Breast epithelium (tissue), 4 donors: ENCODE measurements at places on chromosomes 4 and X.

DNA sequence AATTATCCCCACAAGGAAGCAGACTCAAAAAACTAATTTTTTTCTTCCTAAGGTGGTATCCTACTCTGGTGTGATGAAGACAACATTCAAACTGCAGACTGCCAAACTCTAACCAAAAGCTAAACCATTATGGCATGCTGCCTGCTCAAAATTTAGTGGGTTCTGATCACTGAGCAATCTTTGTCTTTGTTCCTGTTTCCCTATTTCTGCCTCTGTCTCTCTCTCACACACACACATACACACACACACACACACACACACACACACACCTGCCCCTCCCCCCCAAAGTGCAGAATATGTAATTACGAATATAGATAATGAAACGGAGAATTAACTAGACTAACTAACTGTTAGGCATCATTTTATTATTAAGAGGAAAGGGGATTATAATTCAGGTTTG is 1278.6 kb downstream of the PCDH7 start:
- no peaks in the 10 kb centered on the region for H3K27me3 ChIP-seq
- H3K36me3 ChIP-seq = peaks cover 4% of the 10 kb centered on the region
- DNase-seq = no peak
- H3K27ac ChIP-seq = no peak overlapping the region
- no peak overlapping the region for H3K4me3 ChIP-seq

DNA sequence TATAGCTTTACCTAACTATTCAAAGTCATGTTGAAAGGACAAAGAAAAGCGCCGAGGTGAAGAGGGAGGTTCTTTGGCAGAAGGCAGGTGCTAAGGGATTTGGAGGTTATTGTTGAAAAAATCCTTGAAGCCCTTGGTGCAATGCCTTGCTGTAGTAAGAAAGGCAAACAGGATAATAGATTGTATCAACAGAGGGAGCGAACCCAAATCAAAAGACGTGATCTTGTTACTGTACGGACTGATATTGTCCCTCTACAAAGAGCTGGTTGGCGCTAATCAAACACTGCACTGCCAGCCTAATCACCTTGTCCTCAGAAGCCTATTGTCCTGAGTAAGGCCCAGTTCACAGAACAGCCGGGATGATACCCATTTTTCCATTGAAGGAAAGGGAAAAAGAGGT is 182.9 kb downstream of the ZIC3 start:
- H3K4me3 ChIP-seq = no peak overlapping the region
- no peaks in the 10 kb centered on the region for H3K27me3 ChIP-seq
- no peaks in the 10 kb centered on the region for H3K36me3 ChIP-seq
- no peak for DNase-seq
- H3K27ac ChIP-seq = no peak overlapping the region

GRCh38 chr4:4875147-4875546 is 15.7 kb downstream of the MSX1 start:
- no peaks in the 10 kb centered on the region for H3K4me1 ChIP-seq
- no peak overlapping the region for H3K4me3 ChIP-seq
- no peak for DNase-seq
- H3K36me3 ChIP-seq = no peaks in the 10 kb centered on the region
- H3K27ac ChIP-seq = no peak overlapping the region

GRCh38 chr4:57333684-57334083 is 223.5 kb upstream of the IGFBP7 start:
- DNase-seq = no peak
- H3K4me3 ChIP-seq = no peak overlapping the region
- H3K4me1 ChIP-seq = no peaks in the 10 kb centered on the region
- no peak overlapping the region for H3K27ac ChIP-seq
- no peaks in the 10 kb centered on the region for H3K27me3 ChIP-seq

GRCh38 chr4:8703857-8704495 is 111.4 kb downstream of the CPZ start:
- H3K4me1 ChIP-seq = no peaks in the 10 kb centered on the region
- DNase-seq = no peak
- no peak overlapping the region for H3K4me3 ChIP-seq
- no peak overlapping the region for H3K27ac ChIP-seq
- H3K27me3 ChIP-seq = peaks cover 50% of the 10 kb centered on the region

DNA sequence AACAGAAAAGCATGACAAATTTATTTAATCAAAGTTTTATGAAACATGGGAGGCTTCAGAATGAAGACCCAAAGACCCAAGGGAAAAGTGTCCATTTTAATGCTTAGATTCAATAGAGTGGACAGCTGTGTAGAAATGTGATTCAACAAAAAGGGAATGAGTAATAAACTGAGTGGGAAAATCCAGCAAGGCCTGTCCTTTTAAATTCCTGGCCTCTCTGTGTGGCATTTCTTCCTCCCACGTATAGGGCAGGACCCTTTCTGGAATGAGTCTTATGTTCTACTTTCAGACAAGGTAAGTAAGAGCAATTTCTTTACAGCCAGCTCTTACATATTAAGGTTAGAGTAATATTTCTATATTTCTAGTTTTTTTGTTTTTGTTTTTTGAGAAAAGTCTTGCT is 14.5 kb downstream of the AASDH start:
- no peak for DNase-seq
- H3K4me1 ChIP-seq = no peaks in the 10 kb centered on the region
- H3K27ac ChIP-seq = no peak overlapping the region
- H3K4me3 ChIP-seq = no peak overlapping the region

DNA sequence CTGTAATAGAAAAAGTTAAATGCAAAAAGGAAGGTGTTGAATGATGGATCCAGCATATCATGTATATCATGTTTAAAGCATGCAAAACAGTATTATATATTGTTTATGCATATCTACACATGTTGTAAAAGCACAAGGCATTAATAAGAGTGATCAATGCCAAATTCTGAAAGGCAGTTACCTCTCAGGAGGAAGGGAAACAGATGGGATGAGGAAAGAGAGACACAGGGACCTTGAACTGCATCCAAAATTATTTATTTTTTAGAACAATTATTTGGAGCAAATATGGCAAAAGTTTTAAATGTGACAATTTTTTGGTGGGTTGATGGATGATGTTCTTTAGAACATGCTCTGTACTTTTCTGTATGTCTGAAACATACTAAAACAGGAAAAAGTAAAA is 193.4 kb downstream of the CLCN4 start:
- H3K36me3 ChIP-seq = no peaks in the 10 kb centered on the region
- no peaks in the 10 kb centered on the region for H3K4me1 ChIP-seq
- H3K27ac ChIP-seq = no peak overlapping the region
- no peaks in the 10 kb centered on the region for H3K27me3 ChIP-seq
- H3K4me3 ChIP-seq = no peak overlapping the region

DNA sequence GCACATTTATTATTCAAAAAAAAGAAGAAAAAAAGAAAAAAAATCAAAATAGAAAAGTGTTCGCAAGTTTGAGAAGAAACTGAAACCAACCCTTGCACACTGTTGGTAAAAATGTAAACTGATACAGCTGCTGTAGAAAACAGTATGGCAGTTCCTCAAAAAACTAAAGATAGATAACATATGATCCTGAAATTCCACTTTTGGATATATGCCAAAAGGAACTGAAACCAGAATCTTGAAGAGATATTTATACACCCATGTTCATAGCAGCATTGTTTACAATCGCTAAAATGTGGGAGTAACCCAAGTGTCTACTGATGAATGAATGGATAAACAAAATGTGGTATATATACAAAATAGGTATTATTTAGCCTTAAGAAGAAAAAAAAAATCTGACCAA is 155.4 kb downstream of the TBCK start:
- H3K36me3 ChIP-seq = no peaks in the 10 kb centered on the region
- H3K27me3 ChIP-seq = no peaks in the 10 kb centered on the region
- no peak overlapping the region for H3K27ac ChIP-seq
- DNase-seq = no peak

DNA sequence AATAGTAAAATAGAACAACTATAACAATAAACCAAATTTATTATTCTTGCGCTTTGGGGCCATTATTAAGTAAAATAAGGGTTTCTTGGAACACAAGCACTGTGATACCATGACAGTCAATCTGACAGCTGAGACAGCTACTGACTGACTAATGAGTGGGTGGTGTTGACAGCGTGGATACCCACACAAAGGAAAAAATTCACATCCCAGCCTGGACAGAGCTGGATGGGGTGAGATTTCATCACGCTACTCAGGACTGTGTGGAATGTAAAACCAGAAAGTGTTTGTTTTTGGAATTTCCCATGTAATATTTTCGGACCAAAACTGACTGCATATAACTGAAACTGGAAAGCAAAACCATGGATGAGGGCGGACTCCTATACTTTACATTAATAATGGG is 48.8 kb downstream of the IGFBP7 start:
- no peak overlapping the region for H3K4me3 ChIP-seq
- no peak overlapping the region for H3K27ac ChIP-seq
- no peaks in the 10 kb centered on the region for H3K4me1 ChIP-seq
- no peaks in the 10 kb centered on the region for H3K36me3 ChIP-seq

GRCh38 chr4:33054656-33055196 is 2334.6 kb downstream of the PCDH7 start:
- H3K4me3 ChIP-seq = no peak overlapping the region
- H3K36me3 ChIP-seq = no peaks in the 10 kb centered on the region

GRCh38 chr4:80173401-80173800 is 23.9 kb upstream of the PRDM8 start:
- no peaks in the 10 kb centered on the region for H3K36me3 ChIP-seq
- H3K4me1 ChIP-seq = no peaks in the 10 kb centered on the region
- H3K4me3 ChIP-seq = no peak overlapping the region
- no peak for DNase-seq
- no peak overlapping the region for H3K27ac ChIP-seq

GRCh38 chr4:186009976-186010375 is 59.0 kb upstream of the TLR3 start:
- H3K36me3 ChIP-seq = no peaks in the 10 kb centered on the region
- no peak overlapping the region for H3K27ac ChIP-seq
- no peaks in the 10 kb centered on the region for H3K27me3 ChIP-seq
- H3K4me3 ChIP-seq = no peak overlapping the region

DNA sequence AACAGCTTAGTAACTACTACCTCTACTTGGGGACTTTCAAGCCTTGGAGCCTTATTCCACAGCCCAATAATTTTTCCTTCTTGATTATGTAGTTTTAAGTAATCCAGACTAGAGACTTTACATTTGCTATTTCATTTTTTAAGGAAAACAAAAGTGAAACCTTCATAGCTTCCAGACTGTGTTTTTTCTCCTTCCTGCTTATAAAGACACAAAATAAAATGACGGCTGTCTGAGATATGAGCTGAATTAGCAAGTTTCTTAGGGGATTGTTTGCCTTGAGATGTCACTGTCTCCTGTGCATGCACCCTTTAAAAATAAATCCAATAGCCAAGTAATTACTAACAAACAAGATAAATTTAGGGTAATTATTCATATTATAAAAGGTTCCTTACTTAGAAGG is 78.8 kb upstream of the PACRGL start:
- no peaks in the 10 kb centered on the region for H3K36me3 ChIP-seq
- H3K4me1 ChIP-seq = no peaks in the 10 kb centered on the region
- no peak overlapping the region for H3K4me3 ChIP-seq
- no peak for DNase-seq
- H3K27ac ChIP-seq = no peak overlapping the region

DNA sequence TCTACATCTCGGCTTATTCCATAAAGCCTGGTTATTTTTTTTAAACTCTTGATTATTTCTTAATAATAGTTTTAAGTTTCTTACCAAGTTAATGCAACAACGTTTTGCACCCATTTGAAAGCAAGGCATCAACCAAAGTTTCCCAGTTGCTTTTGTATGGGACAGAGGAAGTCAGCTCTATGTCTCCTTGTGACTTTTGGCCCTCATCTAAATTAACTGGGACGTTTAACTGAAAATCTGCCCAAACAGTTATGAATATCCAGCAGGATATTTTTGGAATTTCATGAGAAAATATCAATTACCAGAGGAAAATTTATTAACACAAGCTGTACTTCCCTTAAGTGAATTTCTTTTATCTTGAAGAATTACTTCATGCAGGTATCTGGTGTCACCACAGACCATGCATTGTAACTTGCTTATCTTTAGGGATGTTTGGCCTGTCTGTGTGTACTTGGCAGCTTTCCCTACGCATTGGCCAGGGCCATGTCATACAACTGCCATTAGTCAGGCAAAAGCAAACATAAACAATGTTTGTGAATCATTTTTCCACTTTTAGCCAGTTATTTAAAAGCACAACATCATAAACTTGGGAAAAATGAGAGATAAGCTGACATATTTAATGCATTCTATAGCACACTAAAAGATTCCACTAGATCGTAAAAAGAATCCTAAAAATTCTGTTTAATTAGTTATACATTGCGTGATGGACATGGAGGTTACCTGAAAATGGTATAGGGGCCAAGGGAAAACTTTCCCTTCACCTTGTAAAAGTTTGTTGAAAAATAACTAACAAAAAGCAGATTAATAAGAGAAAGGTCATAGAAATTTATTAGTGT is 101.4 kb upstream of the PDE5A start:
- H3K4me1 ChIP-seq = no peaks in the 10 kb centered on the region
- H3K4me3 ChIP-seq = no peak overlapping the region
- no peaks in the 10 kb centered on the region for H3K36me3 ChIP-seq
- peak; percentile 55 for DNase-seq
- H3K27me3 ChIP-seq = no peaks in the 10 kb centered on the region

GRCh38 chr4:16250661-16251365 is 24.5 kb upstream of the TAPT1 start:
- no peaks in the 10 kb centered on the region for H3K4me1 ChIP-seq
- no peak overlapping the region for H3K27ac ChIP-seq
- H3K4me3 ChIP-seq = no peak overlapping the region
- H3K27me3 ChIP-seq = no peaks in the 10 kb centered on the region
- H3K36me3 ChIP-seq = no peaks in the 10 kb centered on the region

DNA sequence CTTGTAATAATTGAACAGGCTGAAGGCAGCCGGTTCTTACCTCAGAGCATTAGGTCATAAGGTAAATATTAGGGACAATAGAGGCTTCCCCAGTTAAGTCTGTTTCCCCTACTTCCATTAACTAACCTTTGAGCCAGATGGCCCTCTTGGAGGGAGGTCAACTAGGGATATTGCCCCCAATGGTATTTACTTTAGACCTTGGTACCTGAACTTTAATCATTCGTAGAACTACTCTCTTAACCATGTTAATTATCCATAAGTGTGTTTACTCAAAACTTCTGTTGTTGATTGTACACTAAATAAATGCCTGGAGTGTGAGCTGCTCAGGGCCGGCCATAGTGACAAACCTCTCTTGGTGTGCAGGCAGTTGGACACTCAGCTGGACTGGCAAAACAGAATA is 1843.5 kb upstream of the AGA start:
- no peaks in the 10 kb centered on the region for H3K4me1 ChIP-seq
- H3K4me3 ChIP-seq = no peak overlapping the region
- H3K27ac ChIP-seq = no peak overlapping the region
- no peak for DNase-seq
- H3K36me3 ChIP-seq = no peaks in the 10 kb centered on the region
- H3K27me3 ChIP-seq = no peaks in the 10 kb centered on the region

DNA sequence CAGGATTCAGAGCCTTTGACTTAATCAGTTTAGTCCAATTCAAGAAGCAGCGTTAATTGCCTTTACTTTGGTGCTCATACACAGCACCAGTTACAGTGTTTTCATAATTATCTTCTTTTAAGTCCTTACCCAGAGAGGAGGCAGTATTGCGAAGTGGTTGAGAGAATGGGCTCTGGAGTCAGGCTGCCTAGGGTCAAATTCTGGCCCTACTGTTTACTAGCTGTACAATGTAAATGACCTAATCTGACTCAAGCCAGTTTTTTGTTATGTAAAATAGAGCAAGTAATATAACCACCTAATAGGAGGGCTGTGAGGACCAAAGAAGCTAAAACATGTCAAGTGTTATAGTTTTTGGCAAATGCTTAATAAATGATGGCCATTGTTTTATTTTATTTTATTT is 27.6 kb downstream of the WDR44 start:
- DNase-seq = no peak
- no peak overlapping the region for H3K27ac ChIP-seq
- H3K4me1 ChIP-seq = no peaks in the 10 kb centered on the region
- H3K4me3 ChIP-seq = no peak overlapping the region
- no peaks in the 10 kb centered on the region for H3K36me3 ChIP-seq
- H3K27me3 ChIP-seq = no peaks in the 10 kb centered on the region
